ENCODE measurements at places on chromosomes 5 and 9. TPM values are rescaled to one million over a fixed set of nuclear protein-coding genes. Genes with fewer than 3 reads are reported as not detected.

TAS2R1 gene
- total RNA-seq, result not detected

FBLL1 gene
- not detected for total RNA-seq

SPEF2 gene
- 5.6 TPM for total RNA-seq

ITGA2 gene
- total RNA-seq, result 17.6 TPM

SOWAHA gene
- not detected for total RNA-seq

TXNDC8 gene
- total RNA-seq, result not detected

Data from activated CD8-positive, alpha-beta memory T cell treated with anti-CD3 and anti-CD28 coated beads, Interleukin-2, amount 10 ng/mL, durations not matched to agents 7 days and 5 days (primary cell).